ENCODE measurements at places on chromosomes 1 and 21.

DNA sequence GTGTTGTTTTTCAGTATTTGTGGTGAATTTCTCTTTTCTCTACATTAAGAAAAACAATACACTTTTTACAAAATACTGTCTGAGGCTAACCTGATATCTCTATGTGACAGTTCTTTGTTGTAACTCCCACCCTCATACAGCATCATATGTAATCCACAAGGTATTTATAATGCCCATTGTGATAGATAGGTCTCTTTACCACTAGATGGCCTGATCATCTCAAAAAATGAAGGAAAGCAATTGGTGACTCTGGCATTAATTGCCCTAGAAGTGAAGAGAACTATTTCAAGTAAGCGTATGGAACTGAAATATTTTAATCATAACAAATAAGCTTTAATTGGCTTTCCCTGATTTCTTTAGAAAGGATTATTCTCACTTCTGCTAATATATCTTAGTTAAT is 36.2 kb upstream of the HFM1 start:
- H3K27ac ChIP-seq, result no peak overlapping the region
- no peak overlapping the region for H3K4me3 ChIP-seq
- H3K27me3 ChIP-seq, result no peaks in the 10 kb centered on the region
- no peaks in the 10 kb centered on the region for H3K4me1 ChIP-seq
- DNase-seq, result no peak
- no peaks in the 10 kb centered on the region for H3K36me3 ChIP-seq

DNA sequence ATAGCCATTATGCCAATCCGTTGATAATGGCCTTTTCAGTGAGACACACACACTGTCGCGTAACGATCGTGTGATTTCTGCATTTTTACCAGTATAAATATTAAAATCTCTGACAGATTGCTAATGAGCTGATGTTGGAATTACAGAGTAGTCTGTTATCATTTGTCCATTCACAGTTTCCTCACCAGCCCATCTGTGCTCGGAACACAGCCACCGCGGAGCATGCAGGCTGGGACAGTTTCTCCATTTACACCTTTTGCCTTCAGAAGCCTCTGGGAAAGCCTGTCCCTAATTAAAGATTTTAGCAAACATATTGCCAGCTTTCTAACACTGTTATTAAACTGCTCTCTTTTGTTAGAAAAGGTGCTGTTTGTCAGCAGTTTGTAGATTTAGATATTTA is 82.2 kb upstream of the BARHL2 start:
- H3K4me1 ChIP-seq, result peaks cover 1% of the 10 kb centered on the region
- no peak overlapping the region for H3K27ac ChIP-seq
- peaks cover 5% of the 10 kb centered on the region for H3K27me3 ChIP-seq
- DNase-seq, result no peak
- H3K36me3 ChIP-seq, result no peaks in the 10 kb centered on the region
- H3K4me3 ChIP-seq, result no peak overlapping the region

DNA sequence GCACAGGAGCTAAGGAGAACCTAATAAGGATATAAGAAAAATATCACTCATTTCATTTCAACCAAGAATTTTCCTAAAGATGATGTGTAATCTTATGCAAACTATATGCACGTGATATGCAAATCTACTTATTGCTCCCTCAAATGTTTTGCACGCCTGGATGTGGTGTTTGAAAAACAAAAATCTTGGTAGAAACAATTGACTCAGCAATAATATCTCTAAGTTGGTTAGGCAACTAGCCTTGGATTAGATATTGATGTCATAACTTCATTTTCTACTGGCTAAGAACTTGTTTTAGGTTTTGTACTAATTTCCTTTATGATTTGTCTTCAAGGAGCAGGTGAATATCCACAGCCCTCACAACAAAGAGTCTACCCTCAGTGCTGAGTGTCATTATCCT is 164.6 kb downstream of the TM2D1 start:
- no peaks in the 10 kb centered on the region for H3K36me3 ChIP-seq
- no peak overlapping the region for H3K27ac ChIP-seq
- no peak overlapping the region for H3K4me3 ChIP-seq
- no peaks in the 10 kb centered on the region for H3K27me3 ChIP-seq

DNA sequence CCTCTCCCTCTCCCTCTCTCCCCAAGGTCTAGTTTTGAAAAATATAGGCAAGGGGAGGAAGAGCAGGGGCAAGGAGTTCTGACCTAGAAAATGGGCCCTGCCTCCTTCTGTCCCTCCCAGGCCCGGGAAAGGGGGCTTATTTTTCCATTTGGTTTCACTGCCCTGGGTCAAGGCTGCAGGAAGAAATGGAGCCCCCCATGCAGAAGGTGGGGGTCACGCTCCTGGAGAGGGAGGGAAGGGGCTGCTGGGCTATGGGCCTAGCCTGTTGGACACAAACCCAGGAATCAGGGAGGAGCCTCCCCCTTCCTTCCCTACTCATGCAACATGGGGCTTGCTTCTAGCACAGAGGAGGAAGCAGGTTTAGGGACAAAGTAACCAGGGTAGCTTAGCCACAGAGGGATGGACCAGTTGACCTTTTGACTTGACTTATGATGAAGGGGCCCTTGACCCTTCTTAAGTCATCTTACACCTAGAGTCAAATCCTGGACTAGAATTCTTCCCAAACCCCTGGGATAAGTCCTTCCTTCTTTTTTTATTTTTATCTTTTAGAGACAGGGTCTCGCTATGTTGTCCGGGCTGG is 70.4 kb upstream of the SSBP3 start:
- peaks cover 33% of the 10 kb centered on the region for H3K27me3 ChIP-seq
- H3K4me1 ChIP-seq, result peaks cover 21% of the 10 kb centered on the region
- no peak overlapping the region for H3K27ac ChIP-seq
- DNase-seq, result no peak

DNA sequence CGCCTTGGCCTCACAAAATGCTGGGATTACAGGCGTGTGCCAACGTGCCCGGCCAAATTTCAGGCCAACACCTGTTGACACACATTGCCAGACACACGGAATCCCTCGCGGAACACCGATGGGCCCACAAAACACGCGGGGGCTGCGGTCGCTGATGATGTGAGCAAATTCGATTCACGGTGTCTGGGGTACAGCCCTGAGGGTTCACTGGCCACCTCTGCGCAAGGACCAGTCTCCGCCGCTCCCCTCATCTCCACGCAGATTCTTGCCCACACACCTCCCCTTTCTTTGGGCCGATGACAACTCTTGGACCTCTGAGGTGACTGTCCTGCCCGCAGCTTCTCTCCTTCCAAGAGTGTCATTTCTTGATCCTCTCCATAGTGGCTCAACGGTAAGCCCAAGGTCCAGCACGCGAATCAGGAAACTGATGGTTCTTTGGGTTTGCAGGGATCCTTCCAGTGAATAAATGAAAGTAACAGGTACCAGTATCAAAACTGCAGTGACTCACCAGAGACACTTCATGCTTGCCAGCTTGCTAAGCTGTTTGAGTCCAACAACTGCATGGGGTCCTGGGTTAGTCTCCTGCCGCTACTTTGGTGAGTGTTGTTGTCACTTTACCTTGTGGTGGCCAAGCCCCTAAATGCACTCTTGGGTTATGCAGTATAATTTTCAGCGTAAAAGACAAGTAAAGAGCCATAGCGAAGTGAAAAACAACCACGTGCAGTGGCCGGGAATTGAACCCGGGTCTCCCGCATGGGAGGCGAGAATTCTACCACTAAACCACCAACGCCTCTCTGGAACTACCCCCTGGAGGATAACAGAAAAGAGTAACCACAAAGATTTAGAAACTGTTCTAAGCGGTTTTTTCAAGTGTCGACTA is 11.0 kb upstream of the RNU1-3 start:
- no peak overlapping the region for H3K4me3 ChIP-seq
- H3K36me3 ChIP-seq, result no peaks in the 10 kb centered on the region
- DNase-seq, result peak; percentile 59
- H3K27ac ChIP-seq, result no peak overlapping the region

- no peak overlapping the region for H3K4me3 ChIP-seq
- no peak for DNase-seq
- H3K27ac ChIP-seq, result no peak overlapping the region
- peaks cover 4% of the 10 kb centered on the region for H3K4me1 ChIP-seq
- H3K27me3 ChIP-seq, result no peaks in the 10 kb centered on the region
These were observed 37.8 kb upstream of the WNT2B start for GRCh38 chr1:112470966-112471365.

DNA sequence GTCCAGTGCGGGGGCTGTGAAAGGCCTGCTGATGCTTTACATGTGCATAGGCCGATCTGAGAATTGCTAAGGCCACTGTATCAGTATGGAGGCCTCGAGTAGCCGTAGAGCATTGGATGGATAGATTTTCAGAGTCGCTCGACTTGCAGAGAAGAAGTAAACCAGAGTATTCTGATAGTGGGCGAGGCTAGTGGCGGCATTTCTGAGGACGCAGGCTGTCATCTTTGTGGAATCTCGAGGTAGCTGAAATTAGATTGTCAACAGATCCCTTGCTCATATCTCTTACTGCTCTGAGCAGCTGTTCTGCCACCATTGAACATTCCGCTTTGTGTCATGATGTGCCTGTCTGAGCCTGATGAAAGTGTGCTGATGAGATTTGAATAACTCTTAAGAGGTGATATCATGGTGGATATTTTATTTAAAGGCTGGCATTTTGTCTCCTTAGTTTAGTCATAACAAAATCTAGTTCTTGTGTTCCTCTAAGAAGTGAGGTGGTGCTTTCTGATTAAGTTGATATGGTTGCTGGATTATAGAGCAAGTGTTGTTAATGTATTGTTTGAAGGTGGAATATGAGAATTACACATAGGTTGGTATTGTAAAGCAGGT is 1.5 kb downstream of the KIF1B start:
- H3K4me1 ChIP-seq, result peaks cover 2% of the 10 kb centered on the region
- H3K4me3 ChIP-seq, result peak overlapping the region; percentile 34
- no peak for DNase-seq
- H3K27ac ChIP-seq, result peak overlapping the region; percentile 78
- no peaks in the 10 kb centered on the region for H3K27me3 ChIP-seq

GRCh38 chr1:70205071-70205433 is 327 bp downstream of the LRRC40 start:
- H3K4me3 ChIP-seq, result peak overlapping the region; percentile 87
- no peak for DNase-seq
- peaks cover 6% of the 10 kb centered on the region for H3K4me1 ChIP-seq

- H3K4me3 ChIP-seq, result no peak overlapping the region
- H3K27ac ChIP-seq, result no peak overlapping the region
- H3K27me3 ChIP-seq, result no peaks in the 10 kb centered on the region
These were observed 2.9 kb upstream of the ASPM start for GRCh38 chr1:197149340-197149739.

- no peaks in the 10 kb centered on the region for H3K36me3 ChIP-seq
- H3K27me3 ChIP-seq, result no peaks in the 10 kb centered on the region
- no peaks in the 10 kb centered on the region for H3K4me1 ChIP-seq
- no peak overlapping the region for H3K27ac ChIP-seq
- no peak for DNase-seq
- no peak overlapping the region for H3K4me3 ChIP-seq
These were observed 394.9 kb downstream of the NPHP4 start for GRCh38 chr1:5597171-5597850.

GRCh38 chr1:197736685-197737084 is 38.6 kb downstream of the DENND1B start:
- peaks cover 13% of the 10 kb centered on the region for H3K36me3 ChIP-seq
- no peaks in the 10 kb centered on the region for H3K27me3 ChIP-seq
- no peaks in the 10 kb centered on the region for H3K4me1 ChIP-seq
- no peak overlapping the region for H3K4me3 ChIP-seq

GRCh38 chr21:36915014-36915695 is 51.3 kb downstream of the HLCS start:
- H3K4me3 ChIP-seq, result no peak overlapping the region
- H3K27ac ChIP-seq, result no peak overlapping the region
- peaks cover 3% of the 10 kb centered on the region for H3K36me3 ChIP-seq
- H3K4me1 ChIP-seq, result peaks cover 9% of the 10 kb centered on the region
- no peak for DNase-seq
- H3K27me3 ChIP-seq, result no peaks in the 10 kb centered on the region

DNA sequence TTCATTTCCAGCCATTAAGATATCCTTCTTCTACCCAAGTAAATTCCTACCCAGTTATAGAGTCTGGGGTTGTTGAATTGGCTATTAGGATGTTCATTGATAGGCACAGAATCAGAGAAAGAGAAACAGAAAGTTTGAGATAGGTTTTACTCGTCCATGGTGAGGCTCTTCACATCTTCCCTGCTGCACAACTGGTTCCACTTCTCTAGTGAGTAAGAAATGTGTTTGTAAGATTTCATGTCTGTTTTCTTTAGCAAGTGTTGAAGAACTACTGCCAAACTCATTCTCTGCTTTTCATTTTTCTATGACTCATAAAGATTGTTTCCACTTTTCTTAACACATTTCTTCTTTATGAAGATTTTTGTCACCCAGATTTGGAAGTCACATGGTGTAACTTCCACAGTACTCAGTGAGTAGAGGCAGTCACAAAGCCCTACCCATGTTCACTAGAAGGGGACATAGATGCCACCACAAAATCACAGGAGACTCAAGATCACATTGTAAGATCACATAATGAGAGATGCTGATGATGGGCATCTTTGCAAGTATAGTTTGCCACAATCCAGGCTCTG is 152.3 kb downstream of the SNX7 start:
- no peak for DNase-seq
- no peaks in the 10 kb centered on the region for H3K27me3 ChIP-seq
- no peak overlapping the region for H3K4me3 ChIP-seq

DNA sequence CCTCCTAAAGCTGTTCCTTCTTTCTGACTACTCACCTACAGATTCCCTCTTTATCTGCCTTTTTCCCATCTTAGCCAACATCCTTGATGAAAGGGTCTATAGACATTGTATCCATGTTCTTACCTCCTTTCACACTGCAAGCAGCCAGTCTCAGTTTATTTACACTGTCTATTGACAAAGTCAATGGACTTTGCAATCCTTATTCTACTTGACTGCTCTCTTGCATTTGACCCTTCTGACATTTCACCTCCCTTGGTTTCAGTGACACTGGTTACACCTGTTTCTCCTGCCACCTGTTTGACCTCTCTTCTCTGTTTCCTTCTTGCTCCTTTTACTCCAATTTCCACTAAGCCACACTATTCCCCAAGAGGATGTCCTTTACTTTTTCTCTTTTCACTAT is 224.0 kb upstream of the SNX7 start:
- DNase-seq, result no peak
- H3K4me1 ChIP-seq, result no peaks in the 10 kb centered on the region
- H3K36me3 ChIP-seq, result no peaks in the 10 kb centered on the region
- H3K27ac ChIP-seq, result no peak overlapping the region
- no peaks in the 10 kb centered on the region for H3K27me3 ChIP-seq

GRCh38 chr1:21117597-21118001 is 59.1 kb downstream of the EIF4G3 start:
- no peak for DNase-seq
- peaks cover 13% of the 10 kb centered on the region for H3K36me3 ChIP-seq
- no peak overlapping the region for H3K4me3 ChIP-seq

- H3K27ac ChIP-seq, result no peak overlapping the region
- H3K36me3 ChIP-seq, result peaks cover 6% of the 10 kb centered on the region
- no peak for DNase-seq
- peak overlapping the region; percentile 89 for H3K4me3 ChIP-seq
- peaks cover 5% of the 10 kb centered on the region for H3K4me1 ChIP-seq
These were observed 69.8 kb downstream of the SLC35A3 start for GRCh38 chr1:100039591-100039990.

GRCh38 chr1:27455139-27455811 is 34.7 kb downstream of the WASF2 start:
- H3K4me3 ChIP-seq, result no peak overlapping the region
- H3K36me3 ChIP-seq, result no peaks in the 10 kb centered on the region
- H3K4me1 ChIP-seq, result peaks cover 3% of the 10 kb centered on the region

- H3K4me1 ChIP-seq, result no peaks in the 10 kb centered on the region
- DNase-seq, result no peak
- H3K36me3 ChIP-seq, result peaks cover 7% of the 10 kb centered on the region
- no peaks in the 10 kb centered on the region for H3K27me3 ChIP-seq
These were observed 215.2 kb downstream of the SLC45A1 start for GRCh38 chr1:8533124-8533523.

- H3K27me3 ChIP-seq, result no peaks in the 10 kb centered on the region
- no peak overlapping the region for H3K27ac ChIP-seq
- DNase-seq, result peak; percentile 9
- no peak overlapping the region for H3K4me3 ChIP-seq
These were observed 91.1 kb upstream of the CACHD1 start for GRCh38 chr1:64378826-64379225.

Measured in mesenchymal stem cell (in vitro differentiated cells and primary cell).